ENCODE measurements at places on chromosomes 13 and 19.

- no peak for DNase-seq
Measured at GRCh38 chr19:15291548-15292021, 40.8 kb downstream of the BRD4 start.

- no peak for DNase-seq
Measured at GRCh38 chr13:91303031-91303430, 44.5 kb upstream of the MIR17HG start.

GRCh38 chr19:36032251-36033104, at the start of gene CLIP3:
TSS of gene CLIP3 (minus strand) at chr19:36032873. CDS start at chr19:36032357, 516 bp downstream.
- peak; percentile 33 for DNase-seq

- DNase-seq, result no peak
Measured at GRCh38 chr19:7996883-7997282, 8.6 kb downstream of the ELAVL1 start.

DNA sequence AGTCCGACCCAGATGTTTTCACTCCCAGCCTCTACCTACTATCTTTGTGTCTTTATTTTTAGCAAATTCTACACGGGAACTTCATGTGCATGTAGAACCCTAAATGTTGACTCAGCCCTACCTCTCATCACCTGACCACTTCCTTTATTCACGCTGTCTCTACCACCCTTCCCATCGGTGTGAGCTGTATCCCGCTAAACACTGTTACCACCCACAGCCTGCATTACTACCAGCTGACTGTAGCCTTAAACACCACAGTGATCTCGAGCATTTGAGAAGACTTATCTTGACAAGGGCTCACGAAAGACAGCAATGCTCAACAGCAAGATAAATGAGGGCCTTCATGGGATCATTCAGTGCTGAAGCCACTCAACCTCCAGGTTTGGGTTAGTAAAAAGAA, 15.1 kb downstream of the NCR1 start:
- no peak for DNase-seq

DNA sequence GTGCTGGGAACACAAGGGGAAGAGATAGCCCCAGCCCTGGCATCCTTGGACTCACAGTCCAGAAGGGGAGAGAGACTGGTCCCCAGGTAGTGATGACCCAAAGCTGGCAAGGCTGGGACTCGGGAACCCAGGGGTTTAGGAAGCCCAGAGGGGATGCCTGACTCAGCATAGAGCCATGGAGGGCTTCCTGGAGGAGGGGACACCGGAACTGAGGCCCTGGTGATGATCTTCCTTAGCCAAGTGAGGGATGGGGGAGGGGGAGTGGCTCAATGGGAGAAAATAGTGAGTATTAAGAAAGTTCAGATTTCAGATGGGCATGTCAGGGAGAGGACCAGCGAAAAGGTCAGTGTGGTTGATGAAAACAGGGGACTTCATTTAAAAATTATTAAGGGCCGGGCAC, 26.8 kb downstream of the EXOC3L2 start:
- no peak for DNase-seq

GRCh38 chr19:34961775-34962686, 2.0 kb downstream of the ZNF792 start:
- DNase-seq, result no peak

GRCh38 chr13:27211271-27211670, 39.7 kb upstream of the USP12 start:
- no peak for DNase-seq

DNA sequence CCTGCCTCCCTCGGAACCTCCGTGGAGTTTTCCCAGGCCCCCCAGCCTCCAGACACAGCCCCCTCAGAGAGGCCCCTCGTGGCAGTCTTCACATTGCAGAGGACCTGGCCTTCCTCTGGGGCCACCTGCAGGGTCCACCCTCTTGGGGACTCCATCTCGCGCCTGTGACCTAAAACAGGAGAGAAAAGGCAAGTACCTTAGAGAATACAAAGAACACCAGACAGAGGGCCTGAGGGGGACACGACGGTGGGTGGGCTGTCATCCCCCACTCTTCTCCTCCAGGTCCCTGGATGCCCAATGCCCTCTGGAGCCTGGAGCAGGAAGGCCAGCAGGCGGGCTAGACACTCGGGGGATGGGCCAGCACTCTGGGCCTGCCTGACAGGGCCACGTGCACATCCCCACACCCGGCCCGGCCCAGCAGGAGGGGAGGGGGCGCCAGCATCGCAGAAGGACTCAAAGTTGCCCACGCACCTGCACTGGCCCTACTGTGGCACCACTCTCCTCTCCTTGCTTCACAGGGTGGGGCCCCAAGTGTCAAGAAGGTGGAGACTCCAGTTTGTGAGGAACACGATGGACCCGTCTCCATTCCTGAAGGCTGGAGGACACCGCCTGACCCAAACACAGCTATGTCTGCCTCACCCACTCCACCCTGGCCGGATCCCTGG, 4.3 kb upstream of the A1BG start:
- no peak for DNase-seq

GRCh38 chr19:45852983-45853382, 10.0 kb downstream of the SYMPK start:
- DNase-seq, result no peak

- no peak for DNase-seq
Measured at GRCh38 chr13:99895444-99896368, 75.9 kb downstream of the ZIC5 start.

GRCh38 chr13:99432609-99433542, 68.4 kb upstream of the TM9SF2 start:
- DNase-seq, result peak; percentile 76

- DNase-seq, result no peak
Measured at GRCh38 chr19:27738569-27739193, 1474.3 kb downstream of the UQCRFS1 start.

GRCh38 chr13:85520445-85520844, 278.8 kb downstream of the SLITRK6 start:
- DNase-seq, result no peak

DNA sequence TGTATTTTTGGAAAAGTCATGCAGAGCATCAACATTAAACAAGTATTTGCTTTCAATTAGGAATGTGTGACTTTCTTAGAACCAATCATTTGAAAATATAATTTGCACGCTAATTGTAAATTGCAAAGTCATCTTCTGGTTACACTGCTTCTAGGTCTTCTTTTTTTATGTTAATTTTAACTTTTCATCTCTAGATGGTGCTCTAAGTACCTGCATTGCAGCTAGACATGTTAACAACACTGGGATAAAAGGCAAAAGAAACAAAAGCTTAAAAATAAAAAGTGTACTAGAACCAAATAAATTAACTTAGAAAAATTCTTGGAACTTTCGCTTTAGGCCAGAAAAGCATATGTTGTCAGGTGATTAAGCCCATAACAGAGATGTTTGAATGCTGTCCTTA, 2758.2 kb downstream of the PCDH9 start:
- no peak for DNase-seq

GRCh38 chr13:85377783-85378182, 421.4 kb downstream of the SLITRK6 start:
- no peak for DNase-seq

- no peak for DNase-seq
Measured at GRCh38 chr13:49869519-49869918, 66.6 kb downstream of the SPRYD7 start.

- DNase-seq, result no peak
Measured at GRCh38 chr19:10782795-10783194, 53.2 kb downstream of the TMED1 start.

DNA sequence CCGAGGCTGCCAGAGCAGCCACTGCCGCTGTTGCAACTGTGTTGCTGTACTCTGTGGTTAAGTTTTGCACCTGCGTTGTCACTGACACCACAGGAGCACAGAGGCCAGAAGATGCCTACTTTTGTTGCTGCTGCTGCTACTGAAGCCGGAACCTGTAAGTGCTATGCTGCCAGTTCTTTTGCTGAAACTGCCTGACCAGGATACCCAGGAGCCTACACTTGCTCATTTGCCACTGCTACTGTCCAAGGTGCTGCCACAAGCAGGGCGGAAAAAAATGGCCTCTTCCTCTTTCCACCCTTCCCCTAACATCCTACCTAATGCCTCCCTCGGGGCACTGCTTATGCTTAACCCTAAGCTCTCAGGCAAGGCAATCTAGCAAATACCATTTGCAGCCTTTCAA, 29.0 kb upstream of the NBEA start:
- no peak for DNase-seq

- DNase-seq, result no peak
Measured at GRCh38 chr13:76035711-76036110, 399.6 kb downstream of the LMO7 start.

- DNase-seq, result no peak
Measured at GRCh38 chr13:49000247-49000646, 24.5 kb downstream of the FNDC3A start.

GRCh38 chr13:100954430-100955305, 280.1 kb upstream of the TMTC4 start:
- DNase-seq, result no peak

DNA sequence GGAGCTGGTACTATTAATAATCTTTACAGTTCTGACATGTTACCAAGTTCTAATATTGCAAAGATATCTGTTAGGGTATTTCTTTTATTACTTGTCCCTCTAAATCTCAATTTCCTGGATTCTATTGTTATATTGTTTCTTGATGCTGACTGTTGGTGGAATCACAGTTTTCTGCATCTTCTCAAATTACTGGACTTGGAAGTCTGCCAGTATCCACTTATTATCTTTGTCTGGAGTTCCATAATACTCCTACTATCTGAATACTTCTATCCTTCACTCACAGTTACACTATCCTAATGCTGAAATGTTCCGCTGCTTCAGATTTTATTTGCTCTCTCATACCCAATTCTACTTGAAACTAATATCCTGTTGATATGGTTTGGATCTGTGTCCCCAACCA, 1985.7 kb upstream of the PRR20A start:
- no peak for DNase-seq

GRCh38 chr13:30928978-30929377, 3.5 kb upstream of the TEX26 start:
- no peak for DNase-seq

- DNase-seq, result no peak
Measured at GRCh38 chr13:23609414-23609760, 39.2 kb downstream of the TNFRSF19 start.

DNA sequence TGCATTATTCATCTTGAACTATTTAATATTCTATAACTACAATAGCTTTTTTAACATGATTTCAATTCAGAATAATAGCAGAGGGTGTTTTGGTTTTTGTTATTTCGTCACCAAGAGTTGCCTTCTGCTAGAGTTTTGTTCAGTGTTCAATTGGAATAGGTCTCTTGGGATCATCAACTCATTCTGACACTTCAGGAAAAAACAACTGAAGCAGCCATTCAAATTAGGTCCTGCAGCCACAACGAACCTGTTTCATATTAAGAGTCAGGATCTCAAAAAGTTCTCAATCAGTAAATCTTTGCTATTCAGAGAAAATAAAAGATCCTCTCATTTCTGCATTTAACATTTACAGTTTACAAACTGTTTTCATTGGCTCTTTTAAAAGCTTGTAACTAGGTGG, 2.4 kb upstream of the CHAMP1 start:
- DNase-seq, result no peak

DNA sequence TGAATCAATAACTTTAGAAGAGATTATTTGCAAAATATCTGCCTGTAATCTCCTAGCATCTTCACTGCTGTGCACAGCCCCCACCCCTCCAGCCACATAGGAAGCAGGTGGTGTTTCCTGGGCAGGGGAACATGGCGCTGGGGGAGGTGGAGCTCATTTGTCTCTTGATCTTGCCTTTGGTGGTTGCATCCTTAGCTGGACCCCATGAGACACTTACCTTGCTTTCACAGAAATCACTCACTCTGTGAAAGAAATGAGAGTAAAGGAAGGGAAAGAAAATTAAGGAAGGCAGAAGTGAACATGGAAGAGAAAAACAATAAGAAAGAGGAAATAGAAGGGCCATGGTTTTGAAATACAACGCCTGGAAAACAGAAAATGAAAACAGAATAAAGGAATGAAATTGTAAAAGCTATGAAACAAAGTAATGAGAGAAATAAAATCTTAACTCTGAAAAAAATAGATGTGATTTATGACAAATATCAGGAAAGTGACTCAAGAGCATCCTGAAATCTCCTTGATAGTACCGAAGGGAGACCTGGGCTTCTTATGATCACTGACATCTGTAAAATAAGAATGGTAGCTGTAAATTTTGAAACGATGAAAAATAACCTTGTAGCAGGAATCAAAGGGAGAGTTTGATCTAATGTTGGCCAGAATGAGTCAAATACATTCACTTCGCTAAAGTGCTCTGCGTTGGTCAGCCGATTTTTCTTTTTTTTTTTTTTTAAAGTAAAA, 17.2 kb upstream of the RNASEH2B start:
- no peak for DNase-seq
